Hematopoietic multipotent progenitor cell treated with erythropoietin and hydrocortisone succinate and interleukin-3 and kit ligand, for 8 days (in vitro differentiated cells): ENCODE measurements at places on chromosomes 2 and 18.
A peak's percentile ranks its signal among the peaks of the same experiment; 100 is the strongest.

- DNase-seq: no peak
These were observed 29.0 kb upstream of the ACVR1 start for GRCh38 chr2:157905092-157905491.

DNA sequence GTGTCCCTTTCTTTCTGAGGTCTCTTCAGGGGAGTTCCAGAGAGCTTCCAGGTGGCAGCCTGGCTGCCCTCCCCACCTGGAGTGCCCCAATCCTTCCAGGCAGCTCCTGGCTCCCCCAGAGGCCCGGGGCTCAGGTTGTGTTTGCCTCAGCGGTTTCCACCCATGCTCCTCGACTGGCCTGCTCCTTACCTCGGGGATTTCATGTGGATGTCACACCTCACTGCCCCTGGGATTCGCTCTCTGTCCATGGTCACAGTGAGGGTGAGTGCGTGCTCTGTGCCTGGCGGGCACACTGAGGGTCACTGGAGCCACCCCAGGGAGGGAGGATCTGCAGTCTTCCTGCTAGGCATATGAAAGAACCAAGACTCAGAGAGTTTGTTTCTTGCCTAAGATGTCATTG is 2.1 kb upstream of the TOGARAM2 start:
- no peak for DNase-seq

GRCh38 chr2:112257575-112257974 is 2.7 kb upstream of the ZC3H8 start:
- no peak for DNase-seq

GRCh38 chr2:223494496-223494895 is 107.7 kb downstream of the SCG2 start:
- no peak for DNase-seq

GRCh38 chr2:69721022-69721421 is 20.9 kb upstream of the ANXA4 start:
- DNase-seq: no peak

DNA sequence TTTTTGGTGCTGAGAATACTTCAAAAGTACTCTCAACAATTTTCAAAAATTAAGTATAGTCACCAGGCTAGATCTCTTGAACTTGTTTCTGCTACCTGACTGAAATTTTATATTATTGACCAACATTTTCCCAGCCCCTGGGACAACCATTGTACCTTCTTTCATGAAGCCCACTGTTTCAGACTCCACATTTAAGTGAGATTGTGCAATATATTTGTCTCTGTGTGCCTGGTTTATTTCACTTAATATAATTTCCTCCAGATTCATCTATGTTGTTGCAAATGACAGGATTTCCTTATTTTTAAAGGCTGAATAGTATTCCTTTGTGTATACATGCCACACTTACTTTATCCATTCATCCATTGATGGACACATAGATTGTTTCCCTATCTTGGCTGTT is 354.2 kb upstream of the VRK2 start:
- no peak for DNase-seq

- DNase-seq: peak; percentile 67
These were observed 14.1 kb downstream of the LAMA3 start for GRCh38 chr18:23703057-23703986.

DNA sequence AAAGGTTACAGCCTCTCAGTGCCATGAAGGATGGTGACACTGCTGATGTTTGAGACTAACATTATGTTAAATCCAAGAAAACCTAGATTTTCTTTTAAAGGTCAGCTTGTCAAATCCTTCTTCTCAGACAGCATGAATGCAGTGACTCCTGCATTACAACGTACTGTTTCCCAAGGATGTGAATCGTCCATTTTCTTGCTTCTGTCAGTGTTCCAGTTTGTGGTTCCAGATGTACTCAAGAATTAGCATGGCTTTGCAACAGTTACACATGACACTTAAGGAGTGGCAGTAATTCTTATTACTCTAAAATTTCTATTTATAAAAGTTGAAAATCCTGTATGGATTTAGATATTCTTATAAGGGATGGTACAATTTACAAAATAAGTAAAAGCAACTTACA is 1.5 kb upstream of the TTC39C start:
- no peak for DNase-seq
